Mucosa of descending colon (tissue), 3 donors: ENCODE measurements at places on chromosomes 7 and 10. TPM values are rescaled to one million over a fixed set of nuclear protein-coding genes. Genes with fewer than 3 reads are reported as not detected.

- no peak for DNase-seq
Measured at GRCh38 chr7:2066251-2066919, 166.4 kb downstream of the MAD1L1 start.

GRCh38 chr7:32058002-32058401, 12.2 kb downstream of the PDE1C start:
- DNase-seq = no peak

- no peak for DNase-seq
Measured at GRCh38 chr10:52437205-52437646, 123.1 kb downstream of the DKK1 start.

GRCh38 chr10:33801705-33802104, 467.2 kb upstream of the NRP1 start:
- no peak for DNase-seq

GRCh38 chr10:63885156-63885555, 364.0 kb downstream of the REEP3 start:
- DNase-seq = no peak

DNA sequence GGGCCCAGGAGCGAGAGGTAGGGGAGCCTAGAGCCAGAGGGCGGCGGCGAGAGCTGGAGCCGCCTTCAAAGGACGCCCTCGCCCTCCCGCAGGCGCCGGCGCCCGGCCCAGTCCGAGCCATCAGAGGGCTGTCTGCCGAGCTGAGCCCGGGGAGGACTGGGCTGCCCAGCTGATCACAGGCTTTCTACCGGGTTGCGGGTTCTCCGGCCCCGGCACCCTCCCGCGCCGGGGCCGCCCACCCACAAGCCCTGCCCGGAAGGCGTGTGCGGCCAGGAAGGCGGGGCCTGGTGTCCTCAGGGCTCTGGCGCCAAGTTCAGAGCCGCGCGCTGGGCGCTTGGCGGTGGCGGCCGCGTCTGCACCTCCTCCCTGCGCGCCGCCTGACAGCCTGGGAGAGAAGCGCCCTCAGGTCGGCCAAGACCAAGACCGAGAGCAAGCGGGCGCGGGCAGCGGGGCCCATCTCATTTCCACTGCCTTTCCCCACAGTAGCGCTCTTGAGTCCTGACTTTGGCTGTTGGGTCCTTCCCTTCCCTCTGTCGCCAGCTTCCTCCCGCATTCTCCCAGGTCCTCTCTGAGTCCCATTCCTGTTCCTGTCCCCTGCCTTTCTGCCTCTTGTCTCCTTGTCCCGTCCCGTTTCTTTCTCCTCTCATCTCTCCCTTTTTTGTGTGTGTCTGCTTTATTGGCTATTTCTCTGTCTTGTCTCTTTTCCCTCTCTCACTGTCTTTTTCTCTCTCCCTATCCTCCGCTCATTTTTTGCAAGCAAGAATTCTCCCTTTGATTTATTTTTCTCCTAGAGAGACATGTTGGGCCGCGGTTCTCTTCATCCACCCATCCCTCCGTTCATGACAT, 60.6 kb upstream of the MSMB start:
- DNase-seq = peak; percentile 67

Gene CPA2
- 2.1 TPM for total RNA-seq

GRCh38 chr10:7185367-7185690, 225.5 kb downstream of the SFMBT2 start:
- no peak for DNase-seq

GRCh38 chr7:128172151-128172550, 68.9 kb upstream of the LEP start:
- DNase-seq = peak; percentile 46

DNA sequence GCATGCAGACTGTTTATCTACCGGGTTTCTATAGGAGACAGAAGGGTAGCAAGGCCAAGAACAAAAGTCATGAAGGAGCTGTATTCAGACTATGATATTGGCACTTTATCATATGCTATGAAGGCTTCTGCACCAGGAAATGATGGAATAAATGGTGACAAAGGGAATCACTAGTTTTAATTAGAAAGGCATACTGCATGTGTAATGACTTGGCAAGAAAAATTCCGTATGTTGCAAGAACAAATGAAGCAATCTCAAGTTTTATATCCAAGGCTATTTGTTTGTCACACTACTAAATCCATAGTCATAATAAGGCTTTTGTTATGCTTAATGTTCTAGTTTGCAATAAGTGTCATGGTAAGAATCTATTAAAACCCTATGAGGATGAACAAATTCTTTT, 230.9 kb downstream of the ZEB1 start:
- no peak for DNase-seq

GRCh38 chr7:84136336-84136735, 58.3 kb downstream of the SEMA3A start:
- no peak for DNase-seq

GRCh38 chr7:53246957-53247356, 211.5 kb downstream of the POM121L12 start:
- no peak for DNase-seq

- no peak for DNase-seq
Measured at GRCh38 chr7:102191556-102192379, 94.9 kb upstream of the SH2B2 start.

GRCh38 chr7:97064020-97064419, 39.4 kb upstream of the DLX5 start:
- no peak for DNase-seq
